Activated CD4-positive, alpha-beta T cell treated with anti-CD3 and anti-CD28 coated beads, Interleukin-2, amount 50 U/mL, for 48 hours (primary cell): ENCODE measurements at places on chromosomes 12 and 14.
A peak's percentile ranks its signal among the peaks of the same experiment; 100 is the strongest.

DNA sequence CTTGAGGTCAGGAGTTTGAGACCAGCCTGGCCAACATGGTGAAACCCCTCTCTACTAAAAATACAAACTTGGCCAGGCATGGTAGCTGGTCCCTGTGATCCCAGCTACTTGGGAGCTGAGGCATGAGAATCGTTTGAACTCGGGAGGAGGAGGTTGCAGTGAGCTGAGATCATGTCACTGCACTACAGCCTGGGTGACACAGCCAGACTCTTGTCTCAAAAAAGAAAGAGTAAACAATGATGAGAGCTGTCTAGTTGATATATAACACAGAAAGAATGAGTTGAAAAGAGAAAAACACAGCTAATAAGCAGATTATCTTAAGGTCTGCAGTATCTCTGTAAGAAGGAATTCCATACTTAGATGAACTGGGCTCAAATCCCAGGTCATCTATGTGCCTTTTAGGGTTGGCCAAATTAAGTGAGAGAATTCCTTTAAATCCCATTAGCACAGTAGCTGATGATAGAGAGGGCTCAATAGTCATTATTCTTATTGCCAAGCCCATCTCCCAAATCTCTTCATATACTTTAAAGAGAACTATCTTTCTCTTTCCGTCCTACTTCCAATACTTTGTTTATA is 31.1 kb upstream of the STRAP start:
- no peak for DNase-seq

GRCh38 chr12:19643635-19644034 is 204.3 kb downstream of the AEBP2 start:
- no peak for DNase-seq

GRCh38 chr12:21539797-21540196 is 13.7 kb downstream of the SPX start:
- DNase-seq = no peak

DNA sequence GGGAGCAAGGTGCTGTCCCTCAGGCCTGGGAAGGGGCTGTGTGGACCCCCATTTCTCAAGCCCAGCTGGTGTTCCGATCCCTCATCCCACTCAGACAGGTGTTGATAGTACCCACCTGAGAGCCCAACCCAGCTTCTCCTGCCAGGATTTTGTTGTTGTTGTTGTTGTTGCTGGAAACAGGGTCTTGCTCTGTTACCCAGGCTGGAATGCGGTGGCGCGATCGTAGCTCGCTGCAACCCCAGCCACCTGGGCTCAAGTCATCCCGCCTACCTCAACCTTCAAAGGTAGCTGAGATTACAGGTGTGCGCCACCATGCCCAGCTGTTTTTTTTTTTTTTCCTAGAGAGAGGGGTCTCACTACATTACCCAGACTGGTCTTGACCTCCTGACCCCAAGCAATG is 209.9 kb downstream of the PHETA1 start:
- DNase-seq = no peak

DNA sequence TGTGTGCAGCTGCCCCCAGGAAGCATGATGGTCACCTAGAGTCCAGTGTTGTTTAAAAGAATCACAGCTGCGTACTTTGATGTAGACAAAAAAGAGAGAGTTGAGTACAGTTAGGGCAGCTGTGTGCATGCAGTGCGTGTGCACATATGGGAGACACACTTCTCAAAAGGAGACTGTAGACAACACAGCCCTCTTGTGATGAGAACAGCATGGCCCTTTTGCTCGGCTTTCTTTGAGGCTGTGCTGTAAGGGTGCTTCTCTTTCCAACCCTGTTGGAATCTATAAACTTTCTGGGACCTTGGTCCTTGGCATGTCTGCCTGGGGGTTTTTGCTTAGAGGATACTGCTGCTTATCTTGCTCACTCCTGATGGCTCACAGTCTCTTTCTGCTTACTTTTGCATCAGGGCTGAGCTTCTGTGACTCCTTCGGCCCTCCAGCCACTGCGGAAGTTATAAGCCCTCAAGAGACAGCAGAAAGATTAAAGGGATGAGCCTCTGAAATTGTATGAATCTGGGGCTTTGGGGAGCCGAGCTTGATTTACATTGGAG is 102.9 kb downstream of the DYRK2 start:
- no peak for DNase-seq

DNA sequence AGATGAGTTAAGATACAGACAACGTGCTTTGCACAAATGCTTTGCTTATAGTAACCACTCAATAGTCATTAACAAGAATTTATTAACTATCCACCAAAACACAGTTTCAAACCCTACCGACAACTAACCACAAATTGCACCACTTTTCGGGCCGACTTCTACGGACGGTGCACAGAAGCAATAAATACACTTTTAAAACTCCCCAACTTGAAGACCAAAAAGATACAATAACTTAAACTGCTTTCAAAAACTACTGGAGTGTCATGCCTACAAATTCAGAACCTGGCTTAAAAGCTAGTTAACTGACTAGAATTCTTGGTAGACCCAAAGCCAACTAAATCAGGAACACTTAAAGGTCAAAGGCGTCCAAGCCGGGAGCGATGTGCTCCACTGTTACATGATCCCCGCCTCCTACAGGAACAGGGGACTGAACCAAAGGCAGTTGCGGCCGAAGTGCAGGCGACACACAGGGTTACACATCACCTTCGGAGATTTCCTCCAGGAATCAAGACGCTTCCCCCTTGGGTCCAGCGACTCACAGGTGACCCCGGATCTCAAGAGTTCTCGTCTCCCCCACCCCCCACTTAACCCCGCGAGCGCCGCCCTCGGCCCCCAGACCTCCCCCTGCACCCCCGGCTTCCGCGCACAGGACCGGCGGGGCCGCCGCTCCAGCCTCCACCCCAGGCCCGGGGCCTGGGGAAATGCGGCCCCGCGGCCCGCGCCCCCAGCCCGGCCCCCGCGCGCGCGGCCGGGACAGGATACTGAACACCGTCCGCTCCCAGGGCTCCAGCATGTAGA is 507 bp downstream of the SPTSSA start:
- peak; percentile 31 for DNase-seq

- no peak for DNase-seq
Measured at GRCh38 chr14:54225457-54226060, 171.2 kb upstream of the CDKN3 start.

DNA sequence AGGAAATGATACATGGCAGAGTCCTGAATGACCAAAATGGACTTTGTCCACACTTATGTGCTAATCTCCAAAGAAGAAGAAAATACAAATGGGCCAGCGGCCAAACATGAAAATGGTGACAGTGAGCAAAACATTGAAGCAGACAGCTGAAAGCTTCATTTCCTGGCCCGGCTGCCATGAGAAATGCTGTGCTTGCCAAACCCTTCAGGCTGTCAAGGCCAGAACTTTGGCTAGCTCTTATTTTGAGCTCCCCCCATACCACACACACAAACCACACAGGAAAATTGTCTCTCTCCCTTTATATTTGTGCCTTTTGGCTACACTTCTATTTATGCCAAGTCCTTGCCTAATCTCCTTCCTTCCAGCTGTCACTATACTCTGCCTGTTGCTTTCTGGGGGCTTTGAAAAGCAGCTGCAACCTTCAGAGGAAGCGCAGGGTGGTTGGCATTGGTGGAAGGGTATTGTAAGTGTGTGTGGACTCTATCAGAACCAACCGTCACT is 323.8 kb downstream of the RAD51B start:
- DNase-seq = no peak

DNA sequence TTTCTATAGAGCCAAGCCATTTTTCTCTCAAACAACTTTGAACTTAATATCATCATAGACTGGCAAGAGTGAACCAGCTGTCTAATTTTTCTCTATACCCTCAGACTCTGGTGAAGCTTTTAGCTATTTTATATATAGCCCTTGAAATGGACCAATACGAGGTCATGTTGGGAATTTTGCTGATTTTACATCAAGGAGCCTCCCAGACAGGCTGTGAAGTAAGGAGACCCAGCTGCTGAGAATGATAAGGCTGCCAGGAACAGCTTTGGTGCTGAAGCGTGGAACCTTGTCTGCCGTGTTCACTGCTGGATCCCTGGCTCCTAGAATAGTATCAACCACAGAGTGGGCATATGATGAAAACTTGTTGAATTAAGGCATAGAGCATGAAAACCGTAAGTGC is 326.2 kb upstream of the NAV3 start:
- no peak for DNase-seq

DNA sequence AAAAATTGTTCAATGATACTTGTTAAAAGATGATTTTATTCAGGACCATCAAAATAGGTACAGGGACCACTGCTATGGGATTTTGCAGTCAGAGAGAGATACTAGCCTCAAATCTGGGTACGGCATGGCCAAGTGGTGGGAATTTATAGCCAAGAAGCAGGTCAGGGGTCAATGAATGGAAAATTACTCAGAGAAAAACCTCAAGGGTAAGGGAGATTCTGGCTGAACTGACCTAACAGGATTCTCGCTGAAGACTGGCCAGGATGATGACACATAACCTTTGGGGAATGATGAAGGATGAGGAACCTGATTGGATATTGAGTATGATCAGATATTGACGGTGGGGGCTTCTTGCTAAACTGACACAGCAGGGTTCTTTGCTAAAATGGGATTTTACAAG is 32.7 kb downstream of the DEPDC4 start:
- DNase-seq = no peak

GRCh38 chr14:90408713-90409112 is 11.9 kb downstream of the CALM1 start:
- no peak for DNase-seq

DNA sequence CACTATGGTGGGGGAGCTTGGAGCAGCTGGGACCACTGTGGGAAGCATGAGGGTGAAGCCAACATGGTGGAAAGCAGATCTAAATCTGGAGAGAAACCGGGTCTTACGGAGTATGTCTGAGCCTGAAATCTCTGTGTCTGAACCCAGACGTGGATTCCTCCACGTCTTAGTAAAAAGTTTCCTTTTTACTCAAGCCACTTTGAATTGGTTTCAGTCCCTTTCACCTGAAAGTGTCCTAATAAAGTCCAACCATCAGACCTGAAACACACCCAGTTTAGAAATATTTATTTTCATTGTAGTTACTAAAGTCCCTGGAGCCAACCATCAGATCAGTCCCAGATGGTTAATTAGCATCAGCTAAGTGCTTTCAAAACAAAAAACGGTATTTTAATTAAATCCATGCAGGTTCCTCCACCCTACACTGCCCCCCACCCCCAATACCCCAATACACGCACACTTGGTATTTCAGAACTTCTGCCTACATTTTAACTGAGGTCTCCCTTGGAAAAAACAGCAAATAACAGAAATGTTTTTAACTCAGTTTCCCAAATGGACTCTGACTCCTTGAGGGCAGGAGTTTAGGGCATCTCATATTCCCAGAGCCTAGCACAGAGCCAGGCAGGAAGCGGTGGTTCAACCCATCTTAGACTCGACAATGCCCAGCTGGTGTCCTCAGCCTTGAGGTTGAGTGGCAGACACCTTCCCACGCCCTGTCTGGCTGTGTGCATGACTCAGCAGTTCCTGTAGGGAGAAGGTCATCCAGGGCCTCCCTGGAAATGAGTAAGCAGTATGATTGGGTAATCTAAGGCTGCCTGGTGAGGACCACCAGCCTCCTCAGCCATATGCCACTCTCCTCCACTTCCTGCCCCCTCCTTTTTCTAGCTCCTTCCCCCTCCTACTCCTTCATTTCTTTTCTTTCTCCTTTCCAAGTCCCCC is 175.8 kb downstream of the TTC8 start:
- peak; percentile 19 for DNase-seq

- DNase-seq = no peak
Measured at GRCh38 chr14:101922866-101923265, 41.5 kb upstream of the DYNC1H1 start.
